Stimulated activated CD4-positive, alpha-beta T cell treated with anti-CD3 and anti-CD28 coated beads, Interleukin-1b, Interleukin-23, amount 100 ng/mL, for 1 hour (primary cell): ENCODE measurements at places on chromosomes 11 and 22.

GRCh38 chr11:66154109-66154508, 84.0 kb downstream of the PACS1 start:
- no peak for DNase-seq

GRCh38 chr11:17951685-17952388, 61.0 kb downstream of the SERGEF start:
- DNase-seq: no peak

DNA sequence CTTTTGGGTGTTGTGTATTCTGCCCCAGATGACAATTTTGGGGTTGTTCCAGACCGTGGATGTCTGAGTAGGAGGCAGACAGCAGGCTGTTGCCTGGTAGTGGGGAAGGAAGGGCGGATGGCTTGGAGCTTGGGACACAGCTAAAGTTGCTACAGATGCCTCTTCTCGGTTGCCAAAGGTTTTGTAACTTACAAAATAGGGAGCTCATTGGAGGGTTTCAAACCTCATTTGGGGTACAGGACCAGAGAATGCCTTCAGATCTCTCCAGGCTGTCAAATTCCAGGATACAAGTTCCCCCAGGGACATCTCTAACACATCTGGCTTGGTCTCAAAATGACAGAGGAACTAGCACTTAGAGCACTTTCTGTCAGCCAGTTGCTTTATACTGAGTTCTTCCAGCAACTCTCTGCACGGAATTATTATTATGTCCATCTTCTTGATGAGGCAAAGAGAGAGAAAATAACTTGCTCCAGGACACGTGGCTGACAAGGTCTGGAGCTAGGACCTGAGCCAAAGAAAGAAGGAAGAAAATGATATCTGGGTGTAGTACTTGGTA, 56.0 kb downstream of the SLC1A2 start:
- no peak for DNase-seq

- no peak for DNase-seq
These were observed 20.6 kb downstream of the EHF start for GRCh38 chr11:34641456-34641855.

GRCh38 chr11:71173709-71174108, 78.7 kb downstream of the SHANK2 start:
- no peak for DNase-seq

DNA sequence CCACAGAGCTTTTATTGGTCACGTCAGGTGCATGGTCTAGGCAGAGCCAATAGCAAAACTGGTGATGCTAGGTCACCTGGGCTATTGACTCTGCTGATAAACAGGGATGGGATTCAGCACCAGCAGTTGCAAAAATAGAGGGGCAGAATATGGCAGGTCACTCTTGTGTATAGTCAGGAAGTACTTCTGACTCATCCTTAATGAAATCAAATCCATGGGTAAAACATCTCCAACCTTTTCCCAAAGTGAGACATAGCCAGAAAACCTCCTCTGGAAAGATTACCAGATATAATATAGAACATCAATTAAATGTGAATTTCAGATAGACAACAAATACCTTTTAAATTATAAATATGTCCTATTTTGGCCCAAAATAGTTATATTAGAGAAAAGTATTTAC, 383.2 kb downstream of the METTL15 start:
- DNase-seq: no peak

DNA sequence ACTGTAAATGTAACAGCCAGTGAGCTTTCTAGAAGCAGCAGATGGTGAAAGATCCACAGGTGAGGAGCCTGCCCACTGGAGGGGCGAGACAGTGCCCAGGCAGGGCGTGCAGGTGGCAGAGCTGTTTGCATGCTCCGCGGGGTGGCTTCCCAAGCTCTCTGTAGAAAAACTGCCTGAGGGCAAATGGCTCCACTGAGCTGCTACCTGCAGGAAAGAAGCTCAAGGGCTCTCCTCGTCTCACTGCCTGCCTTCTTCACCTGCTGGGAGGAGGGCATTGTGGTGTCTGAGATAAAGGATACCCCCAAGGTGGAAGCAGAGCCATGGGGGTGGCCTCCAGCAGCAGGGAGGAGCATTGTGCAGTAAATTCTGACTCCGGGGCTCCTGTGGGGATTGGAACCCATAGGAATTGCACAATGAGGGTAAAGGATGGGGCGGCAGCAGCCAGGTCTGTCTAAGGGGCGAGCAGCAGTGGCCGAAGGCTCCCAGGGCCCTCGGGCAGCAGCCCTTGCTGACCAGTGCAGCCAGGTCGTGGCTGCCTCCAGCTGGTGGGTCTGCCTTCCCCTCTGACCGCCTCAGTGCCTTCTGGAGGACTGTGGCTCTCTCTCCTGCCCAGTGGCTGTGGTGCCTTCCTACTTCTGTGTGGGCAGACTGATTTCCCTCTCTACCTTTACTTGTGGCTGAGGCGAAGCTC, 28.0 kb upstream of the CABP7 start:
- no peak for DNase-seq

- DNase-seq: no peak
These were observed 36.2 kb downstream of the CYTH4 start for GRCh38 chr22:37318364-37319109.

DNA sequence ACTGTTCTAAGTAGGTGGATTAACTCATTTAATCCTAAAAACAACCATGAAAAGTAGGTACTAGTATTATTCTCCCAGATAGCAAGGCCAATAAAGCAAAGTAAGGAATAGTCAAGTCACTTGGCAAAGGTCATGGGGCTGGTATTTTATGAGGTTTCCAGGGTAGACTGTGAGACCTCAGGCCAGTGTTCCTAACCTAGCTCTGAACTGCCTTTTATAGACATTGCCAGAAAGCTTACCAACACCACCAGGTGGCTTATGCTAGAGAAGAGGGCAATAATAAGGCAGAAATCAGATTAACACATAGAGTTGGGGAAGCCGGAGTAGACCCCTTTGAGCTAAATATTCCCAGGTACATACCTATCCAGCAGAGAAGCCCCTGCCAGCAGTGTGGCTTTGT, 490.9 kb upstream of the TENM4 start:
- DNase-seq: no peak

DNA sequence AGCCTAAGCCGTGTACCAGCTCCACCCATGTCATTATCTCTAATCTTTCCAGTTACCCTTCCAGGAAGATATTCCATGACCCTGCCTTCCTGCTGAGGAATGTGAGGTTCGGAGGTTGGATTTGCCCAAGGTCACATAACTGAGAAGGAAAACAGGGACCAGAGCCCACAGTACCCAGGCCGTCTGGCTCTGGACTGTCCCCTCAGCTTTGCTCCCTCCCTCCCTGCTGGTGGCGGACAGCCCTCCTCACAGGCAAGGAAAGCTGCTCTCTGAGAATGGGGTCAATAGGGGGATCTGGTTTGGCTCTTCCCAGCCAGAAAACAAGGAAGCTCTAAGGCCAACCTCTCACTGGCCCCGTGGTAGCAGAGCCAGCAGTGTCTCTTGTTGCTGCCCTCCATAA, 63.3 kb downstream of the SYN3 start:
- no peak for DNase-seq

GRCh38 chr11:72935700-72936099, 121.5 kb downstream of the ATG16L2 start:
- no peak for DNase-seq

- no peak for DNase-seq
These were observed 408 bp downstream of the PPP2R5B start for GRCh38 chr11:64924910-64925284.

GRCh38 chr22:17057959-17058814, 26.6 kb upstream of the IL17RA start:
- DNase-seq: no peak

DNA sequence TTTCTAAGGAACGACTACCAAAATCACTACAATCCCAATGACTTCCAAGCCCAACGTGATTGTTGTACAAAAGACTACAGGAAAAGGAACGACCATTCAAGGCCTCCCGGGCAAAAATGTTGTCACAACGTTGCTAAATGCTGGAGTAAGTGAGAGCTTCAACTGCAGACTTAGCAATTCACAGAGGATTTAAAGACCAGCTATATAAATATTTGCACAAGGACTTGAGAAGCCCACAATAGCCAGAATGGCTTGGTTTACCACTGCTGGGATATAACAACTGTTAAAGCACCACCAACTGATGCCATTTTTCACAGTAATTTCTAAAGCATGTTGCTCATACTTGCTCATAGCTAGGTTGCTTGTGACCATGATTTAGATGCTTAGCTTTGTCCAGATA, 78.3 kb downstream of the EMSY start:
- DNase-seq: no peak

- no peak for DNase-seq
These were observed 404.0 kb downstream of the BUD13 start for GRCh38 chr11:116368784-116369183.

- DNase-seq: no peak
These were observed 1116.4 kb downstream of the JRKL start for GRCh38 chr11:97506076-97506759.

DNA sequence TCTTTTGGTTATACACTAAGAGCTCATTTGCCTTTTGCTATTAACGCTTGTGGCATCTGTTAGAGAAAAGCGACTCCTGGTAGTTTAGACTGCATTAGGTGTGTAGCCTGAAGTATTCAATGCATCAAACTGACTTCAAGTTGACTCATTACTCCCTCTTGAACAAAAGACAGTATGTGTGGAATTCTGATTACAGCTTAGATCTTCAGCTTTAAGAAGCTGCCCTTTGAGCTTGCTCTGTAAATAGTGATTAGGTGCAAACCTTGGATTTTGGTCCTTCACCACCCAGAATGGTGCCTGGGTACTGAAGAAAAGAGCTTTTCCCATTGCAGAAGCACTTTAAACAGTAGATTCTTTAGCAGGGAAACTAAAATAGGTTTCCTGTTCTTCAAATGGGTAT, 62.1 kb downstream of the FAT3 start:
- DNase-seq: no peak

DNA sequence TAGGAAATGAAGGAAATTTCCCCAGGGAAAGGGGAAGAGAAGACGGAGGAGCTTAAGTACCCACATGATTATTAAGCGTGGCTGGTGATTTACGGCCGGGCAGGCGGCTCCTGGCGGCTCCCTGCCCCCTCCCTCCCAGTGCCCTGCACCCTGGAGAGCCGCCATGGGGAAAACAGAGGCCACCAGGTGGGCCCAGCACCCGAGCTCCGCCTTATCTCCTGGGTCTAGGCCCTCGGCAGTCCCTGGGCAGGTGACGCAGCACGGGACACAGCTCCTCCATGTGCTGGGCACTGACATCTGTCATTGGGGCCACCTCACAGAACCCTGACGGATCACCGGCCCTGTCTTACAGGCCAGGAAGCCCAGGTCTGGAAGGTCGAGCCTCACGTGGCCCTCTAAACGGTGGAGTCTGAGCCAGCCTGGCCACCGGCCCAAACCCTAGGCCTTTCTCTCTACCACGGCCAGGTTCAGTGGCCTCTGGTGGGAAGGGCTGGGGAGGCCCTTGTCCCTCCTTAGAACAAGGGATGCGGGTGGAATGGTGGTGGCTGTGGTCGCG, 60.2 kb upstream of the PPARA start:
- no peak for DNase-seq

GRCh38 chr11:114782650-114783310, 104.5 kb downstream of the NXPE2 start:
- no peak for DNase-seq

GRCh38 chr11:60528934-60529333, 13.7 kb downstream of the MS4A13 start:
- no peak for DNase-seq

- no peak for DNase-seq
These were observed 29.5 kb upstream of the SCUBE2 start for GRCh38 chr11:9120664-9121468.

DNA sequence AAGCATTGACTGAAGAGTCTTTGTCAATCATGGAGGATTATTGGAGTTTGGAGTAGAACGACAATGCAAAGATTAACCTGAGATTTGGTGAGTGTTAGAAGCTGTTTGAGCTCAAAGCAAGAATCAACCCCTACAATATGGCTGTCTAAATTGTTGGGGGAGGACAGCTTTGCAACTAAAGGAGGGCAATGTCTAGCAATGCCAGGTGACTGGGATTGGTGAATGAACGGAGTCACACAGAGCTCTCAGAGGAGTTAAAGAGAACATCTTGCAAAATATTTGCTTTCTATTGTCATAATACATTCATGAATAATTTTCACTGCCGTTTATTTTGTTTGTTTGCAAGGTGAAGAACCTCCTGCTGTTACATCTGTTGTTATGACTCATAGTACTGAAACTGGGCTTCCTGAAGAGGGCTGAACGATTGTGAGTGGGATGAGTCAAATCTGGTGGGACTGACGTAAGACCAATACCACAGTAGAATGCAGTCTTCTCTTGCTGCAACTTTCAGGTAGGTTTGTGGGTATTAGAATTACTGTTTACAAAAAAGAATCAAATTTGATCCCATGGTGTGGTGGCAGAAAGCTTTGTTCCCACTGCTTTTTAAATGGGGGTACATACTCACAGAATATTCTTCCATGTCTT, 281.9 kb downstream of the CADM1 start:
- no peak for DNase-seq

- DNase-seq: no peak
These were observed 76.3 kb upstream of the IGLL5 start for GRCh38 chr22:22811016-22812009.

DNA sequence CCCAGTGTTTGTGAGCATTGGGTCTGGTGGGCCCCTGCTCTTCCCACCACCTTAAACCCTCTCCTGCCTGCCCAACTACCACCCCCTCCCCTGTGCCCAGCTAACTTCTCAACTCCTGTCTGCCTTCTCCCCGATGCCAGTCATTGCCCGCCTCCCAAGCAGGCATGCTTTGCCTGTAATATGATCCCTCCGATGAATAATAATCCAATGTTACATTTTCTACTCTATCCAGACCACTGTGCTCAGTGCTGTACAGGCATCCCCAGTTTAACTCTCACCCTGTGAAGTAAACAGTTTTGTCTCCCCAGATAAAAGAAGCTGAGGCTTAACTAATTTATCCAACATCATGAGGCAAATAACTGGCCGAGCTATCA, 35.5 kb upstream of the OLFML1 start:
- DNase-seq: no peak

DNA sequence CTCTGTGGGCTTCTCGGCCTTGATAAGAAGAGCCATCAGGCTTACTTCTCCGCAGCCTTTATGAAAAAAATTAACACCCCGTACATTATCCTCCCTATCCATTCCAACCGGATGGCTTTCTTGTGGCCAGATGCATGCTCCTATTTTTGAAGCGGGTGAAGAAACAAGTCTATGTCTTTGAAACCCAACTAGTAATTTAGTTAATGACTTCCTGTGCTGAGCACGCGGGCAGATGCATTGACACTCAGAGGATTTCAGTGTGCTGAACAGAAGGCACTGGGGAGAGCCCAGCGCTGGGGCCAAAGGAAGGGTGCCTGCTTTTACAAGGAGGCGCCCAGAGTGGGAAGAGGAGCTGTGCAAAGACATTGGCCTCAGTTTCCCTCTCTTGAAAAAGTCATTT, 53.3 kb downstream of the ARHGAP8 start:
- no peak for DNase-seq

DNA sequence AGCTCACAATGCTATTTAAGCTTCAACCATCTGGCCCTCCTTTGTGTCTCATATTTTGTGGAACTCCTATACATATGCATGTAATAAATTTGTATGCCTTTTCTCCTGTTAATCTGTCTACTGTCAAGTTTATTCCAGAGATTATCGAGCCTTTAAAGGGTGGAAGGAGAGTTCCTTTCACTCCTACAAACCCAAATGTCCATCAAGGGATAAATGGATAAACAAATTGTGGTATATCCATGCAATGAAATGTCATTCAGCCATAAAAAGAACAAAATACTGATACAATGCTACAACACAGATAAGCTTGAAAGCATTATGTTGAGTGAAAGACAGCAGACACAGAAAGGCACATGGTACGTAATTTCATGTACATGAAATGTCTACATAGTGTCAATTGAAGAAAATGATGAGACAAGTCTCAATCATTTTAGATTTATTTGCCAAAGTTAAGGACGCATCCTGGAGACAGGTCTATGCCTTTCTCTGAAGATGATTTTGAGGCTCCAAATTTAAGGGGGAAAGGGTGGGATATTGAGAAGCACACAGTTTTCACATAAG, 17.7 kb upstream of the FEZ1 start:
- no peak for DNase-seq
